ENCODE measurements at places on chromosomes 7 and 10.
A peak's percentile ranks its signal among the peaks of the same experiment; 100 is the strongest.

- no peak for DNase-seq
Observed at GRCh38 chr10:43387678-43388032, 16.2 kb downstream of the FXYD4 start.

- DNase-seq: peak; percentile 11
Observed at GRCh38 chr7:104231054-104232046, 23.5 kb upstream of the ORC5 start.

GRCh38 chr7:82404652-82405051 is 38.9 kb downstream of the CACNA2D1 start:
- DNase-seq: no peak

GRCh38 chr7:134355927-134356326 is 39.2 kb upstream of the SLC35B4 start:
- no peak for DNase-seq

- DNase-seq: no peak
Observed at GRCh38 chr10:97721871-97722780, 8.6 kb downstream of the MARVELD1 start.

DNA sequence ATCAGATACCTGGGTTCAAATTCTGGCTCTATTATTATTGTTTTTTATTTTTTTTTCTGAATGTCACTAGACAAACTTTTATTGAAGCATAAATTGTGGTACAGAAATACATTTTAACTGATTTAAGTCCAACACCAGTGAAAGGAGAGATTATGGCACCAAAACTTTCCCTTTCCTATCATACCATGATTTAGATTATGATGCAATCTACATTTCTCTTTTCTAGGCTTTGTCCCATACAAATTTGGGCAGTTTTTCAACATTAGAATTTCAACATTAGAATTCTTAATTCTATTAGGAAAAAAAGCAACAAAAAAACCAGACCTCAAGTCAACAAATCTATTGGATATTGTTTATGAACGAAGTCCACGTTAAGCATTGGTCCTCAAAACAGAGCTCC is 11.0 kb downstream of the AS3MT start:
- DNase-seq: no peak

DNA sequence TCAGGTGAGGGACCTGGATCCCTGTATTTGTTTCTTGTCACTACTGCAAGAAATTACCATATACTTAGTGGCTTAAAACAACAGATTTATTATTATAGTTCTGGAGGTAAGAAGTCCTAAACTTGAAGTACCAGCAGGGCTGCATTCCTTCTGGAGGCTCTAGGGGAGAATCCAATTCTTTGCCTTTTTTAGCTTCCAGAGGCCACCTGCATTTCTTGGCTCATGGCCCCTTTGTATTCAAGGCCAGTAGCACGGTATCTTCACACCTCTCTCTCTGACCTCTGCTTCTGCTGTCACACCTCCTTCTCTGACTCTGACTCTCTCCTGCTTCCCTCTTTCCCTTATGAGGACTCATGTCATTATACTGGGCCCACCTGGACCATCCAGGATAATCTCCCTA is 2.2 kb upstream of the LHPP start:
- no peak for DNase-seq

DNA sequence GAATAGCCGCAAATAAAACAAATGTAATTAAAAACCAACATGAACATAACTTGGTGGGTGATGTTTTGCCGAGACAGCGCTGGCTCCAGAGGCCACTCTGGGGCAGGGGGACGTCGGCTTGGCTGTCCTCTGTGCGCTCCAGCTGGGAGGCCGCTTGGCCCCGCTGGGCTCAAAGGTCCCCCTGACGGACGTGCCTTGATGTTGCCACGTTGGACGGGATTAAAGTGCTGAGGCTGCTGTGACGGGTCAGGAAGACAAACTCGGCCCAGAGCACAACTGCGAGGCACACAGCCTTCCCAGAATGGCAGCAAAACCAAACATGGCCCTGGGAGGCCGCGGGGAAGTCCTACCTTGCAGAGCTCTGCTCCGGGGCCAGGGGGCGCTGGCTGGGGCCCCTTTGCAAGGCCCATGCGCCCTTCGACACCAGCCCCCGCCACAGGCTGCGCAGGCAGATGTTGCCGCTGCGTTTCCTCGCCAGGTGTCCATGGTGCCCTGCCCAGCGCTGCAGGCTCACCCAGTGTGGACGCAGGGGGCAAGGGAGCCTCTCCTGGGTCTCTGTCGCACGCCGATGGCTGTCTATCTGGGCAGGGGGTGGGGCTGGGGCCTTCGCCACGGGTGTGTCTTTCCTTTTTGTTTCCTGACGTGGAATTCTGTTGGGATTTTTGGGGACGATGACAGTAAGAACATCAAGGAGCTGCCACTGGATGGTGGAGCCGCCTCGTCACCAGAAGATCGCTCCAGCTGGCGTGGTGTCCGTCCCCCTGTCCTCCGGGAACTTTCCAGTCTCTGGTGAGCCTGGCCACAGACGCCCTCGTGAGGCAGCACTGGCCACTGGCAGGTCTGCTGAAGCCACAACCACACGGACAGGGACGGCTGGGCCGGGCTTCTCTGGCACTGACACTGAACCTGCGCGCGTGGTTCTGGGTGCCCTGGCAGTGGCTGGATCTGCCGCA is 99.6 kb upstream of the DIP2C start:
- peak; percentile 29 for DNase-seq

GRCh38 chr10:77970869-77971803 is 44.6 kb upstream of the DLG5 start:
- DNase-seq: peak; percentile 83

GRCh38 chr10:26355241-26355640 is 82.9 kb upstream of the APBB1IP start:
- DNase-seq: no peak

DNA sequence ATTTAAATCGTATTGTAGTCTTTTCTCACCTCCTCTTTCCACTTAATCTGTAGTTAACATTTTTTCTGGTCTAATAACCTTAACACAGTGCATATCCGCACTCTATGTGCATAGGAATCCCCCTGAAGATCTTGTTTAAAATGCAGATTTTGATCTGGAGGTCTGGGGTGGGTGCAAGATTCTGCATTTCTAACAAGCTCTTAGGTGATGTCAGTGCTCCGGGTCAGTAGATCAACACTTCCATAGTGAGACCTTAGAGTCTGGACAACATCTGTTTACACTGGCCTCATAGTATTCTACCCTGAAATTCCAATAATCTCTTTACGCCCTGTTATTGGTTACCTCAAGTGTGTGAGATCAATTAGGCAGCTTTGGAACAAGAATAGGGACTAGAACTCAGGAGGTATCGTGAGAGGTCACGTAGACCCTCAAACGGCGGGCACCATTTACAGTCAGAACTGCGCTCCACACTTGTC is 434 bp upstream of the PLEKHA8 start:
- no peak for DNase-seq

DNA sequence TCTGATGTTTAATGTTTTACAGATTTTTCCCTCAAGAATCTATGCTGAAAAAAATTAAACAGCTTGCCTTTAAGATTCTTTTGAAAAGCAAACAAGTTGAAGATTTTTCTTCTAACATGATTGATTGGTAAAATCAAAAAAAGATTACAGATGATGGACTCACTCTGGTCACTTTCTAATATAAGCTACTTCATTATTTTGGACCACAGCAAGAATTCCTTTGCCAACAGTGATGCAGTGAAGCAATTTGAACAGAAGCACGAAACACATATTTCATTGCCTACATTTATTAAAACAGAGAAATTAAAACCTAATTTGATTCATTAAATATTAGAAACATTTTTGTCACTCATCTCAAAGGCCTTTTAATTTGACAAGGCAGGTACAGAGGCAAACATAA is 82.1 kb upstream of the SGCE start:
- DNase-seq: no peak

DNA sequence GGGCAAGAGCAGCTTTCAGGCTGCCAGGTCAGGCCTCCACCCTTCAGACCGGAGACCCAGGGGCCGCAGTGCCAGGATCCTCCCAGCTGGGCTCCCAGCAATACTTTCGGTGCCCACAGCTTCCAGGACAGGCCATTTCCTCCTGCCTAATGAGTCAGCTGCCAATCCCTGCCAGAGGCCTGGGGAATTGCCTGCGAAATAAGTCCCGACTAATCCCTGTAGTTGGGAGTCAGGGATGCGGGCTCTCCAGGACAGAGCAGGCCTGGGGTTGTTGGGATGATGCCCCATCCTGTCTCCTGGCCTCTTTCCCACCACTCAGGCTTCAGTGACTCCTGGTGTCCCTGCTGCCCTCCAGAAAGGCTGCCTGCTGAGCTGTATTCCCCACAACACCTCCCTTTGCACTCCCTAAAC is 143.5 kb upstream of the UNC5B start:
- peak; percentile 11 for DNase-seq

GRCh38 chr7:6375348-6376101 is 72.2 kb downstream of the DAGLB start:
- no peak for DNase-seq

GRCh38 chr7:55531536-55531935 is 40.8 kb downstream of the VOPP1 start:
- DNase-seq: no peak

DNA sequence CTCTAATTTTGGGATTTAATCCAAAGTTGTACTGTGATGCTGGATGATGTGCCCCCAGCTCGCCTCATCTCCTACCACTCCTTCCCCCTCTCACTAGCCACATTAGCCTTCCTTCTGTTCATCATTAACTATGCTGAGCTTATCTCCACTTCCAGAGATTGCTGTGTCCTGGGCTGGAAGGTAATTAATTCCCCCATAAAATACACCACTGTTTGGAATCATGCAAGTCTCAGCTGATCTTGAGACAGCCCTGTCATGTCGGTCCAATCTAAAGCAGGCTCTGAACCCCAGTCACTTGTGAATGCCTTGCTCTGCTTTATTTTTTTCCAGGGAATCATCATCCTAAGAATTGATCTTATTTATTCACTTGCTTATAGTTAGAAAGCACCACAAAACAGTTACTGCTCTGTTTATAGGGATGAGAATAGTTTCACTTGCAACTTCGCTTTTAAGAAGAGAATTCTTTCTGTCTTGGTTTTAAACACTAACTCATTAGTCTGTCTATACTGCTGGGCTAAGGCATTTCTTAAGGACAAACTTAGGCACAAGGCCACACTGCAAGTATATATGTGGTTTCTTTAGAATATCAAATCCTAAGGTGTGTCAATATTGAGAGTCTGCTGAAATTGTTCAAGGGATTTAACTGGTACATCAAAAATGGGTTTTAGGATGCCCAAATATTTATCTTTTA is 341.1 kb upstream of the SEMA3A start:
- DNase-seq: no peak

- no peak for DNase-seq
Observed at GRCh38 chr7:109930049-109930448, 1160.9 kb upstream of the LRRN3 start.

GRCh38 chr7:157488281-157488680 is 151.5 kb downstream of the DNAJB6 start:
- no peak for DNase-seq

DNA sequence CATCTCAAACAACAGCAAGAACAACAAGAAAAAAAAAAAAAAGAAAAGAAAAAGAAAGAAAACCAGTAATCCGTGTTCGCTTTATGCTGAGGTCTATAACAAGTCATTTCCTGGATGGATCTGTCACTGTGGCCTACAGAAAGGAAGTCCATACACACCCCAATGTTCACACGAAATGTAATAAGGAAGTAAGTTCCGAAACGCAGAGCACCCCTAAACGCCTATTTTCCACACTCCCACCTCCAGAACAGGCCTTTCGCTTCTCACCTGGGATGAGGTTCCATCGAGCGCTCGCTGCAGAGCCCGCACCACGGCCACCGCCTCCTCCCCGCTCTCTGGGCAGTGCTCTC is 735 bp downstream of the ZNF394 start:
- DNase-seq: no peak
